CD4-positive, alpha-beta memory T cell (primary cell): ENCODE measurements at places on chromosomes 6 and 20.

GRCh38 chr6:45098256-45098655 is 229.9 kb upstream of the RUNX2 start:
- DNase-seq = no peak

- peak; percentile 91 for DNase-seq
Observed at GRCh38 chr20:4038047-4038459, 22.7 kb upstream of the RNF24 start.

GRCh38 chr20:527571-527886 is 16.1 kb downstream of the CSNK2A1 start:
- DNase-seq = no peak

DNA sequence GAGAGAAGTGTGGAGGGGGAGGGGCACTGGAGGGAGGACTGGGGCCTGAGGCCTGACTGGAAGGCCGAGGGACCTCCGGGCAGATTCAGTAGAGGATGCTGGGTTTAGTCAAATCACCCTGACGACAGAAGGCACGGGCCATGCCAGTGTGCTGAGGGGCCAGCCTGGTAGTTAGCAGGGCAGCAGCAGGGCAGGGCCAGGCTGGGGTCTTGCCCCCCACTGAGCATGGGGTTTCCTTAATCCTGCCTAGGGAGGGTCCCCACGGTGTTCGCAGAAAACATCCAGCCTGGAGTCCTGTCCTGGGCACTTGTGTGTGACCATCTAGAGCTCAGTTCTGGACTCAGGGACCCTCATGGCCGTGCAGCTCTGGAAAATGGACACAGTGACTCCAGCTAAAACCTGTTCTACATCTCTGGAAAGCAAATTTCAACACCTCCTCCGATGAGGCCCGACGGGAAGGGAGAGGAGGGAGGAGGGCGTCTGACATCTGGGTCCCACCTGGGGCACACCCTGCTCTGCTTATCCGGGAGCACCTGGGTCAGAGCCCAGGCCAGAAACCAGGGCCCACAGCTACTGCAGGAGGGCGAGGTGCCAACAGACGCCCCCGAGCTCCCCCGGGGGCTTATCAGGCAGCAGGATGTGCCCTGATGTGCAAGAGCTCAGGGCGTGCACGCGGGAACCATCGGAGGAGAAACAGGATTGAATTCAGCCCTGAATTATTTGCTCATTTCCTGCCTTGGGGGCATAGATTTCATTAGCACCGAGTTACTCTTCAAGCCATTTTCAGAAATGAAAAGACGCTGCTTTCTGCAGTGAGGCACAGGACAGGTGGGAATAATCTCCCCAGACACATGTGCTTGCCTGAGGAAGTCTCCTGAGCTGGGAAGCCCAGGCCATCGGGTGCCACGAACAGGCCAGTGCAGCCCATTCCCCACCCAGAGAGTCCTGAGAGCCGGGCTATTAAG is 78.0 kb upstream of the MPC1 start:
- DNase-seq = no peak

- no peak for DNase-seq
Observed at GRCh38 chr6:23494367-23494766, 631.6 kb upstream of the NRSN1 start.

- DNase-seq = peak; percentile 9
Observed at GRCh38 chr6:107061125-107062020, 33.4 kb downstream of the MTRES1 start.

- no peak for DNase-seq
Observed at GRCh38 chr6:20538131-20538662, 3.9 kb downstream of the CDKAL1 start.

GRCh38 chr6:113598786-113599185 is 258.4 kb upstream of the MARCKS start:
- no peak for DNase-seq

- DNase-seq = no peak
Observed at GRCh38 chr20:62049342-62050165, 16.1 kb downstream of the TAF4 start.

GRCh38 chr20:2326046-2326445 is 30.2 kb downstream of the TGM3 start:
- DNase-seq = no peak

DNA sequence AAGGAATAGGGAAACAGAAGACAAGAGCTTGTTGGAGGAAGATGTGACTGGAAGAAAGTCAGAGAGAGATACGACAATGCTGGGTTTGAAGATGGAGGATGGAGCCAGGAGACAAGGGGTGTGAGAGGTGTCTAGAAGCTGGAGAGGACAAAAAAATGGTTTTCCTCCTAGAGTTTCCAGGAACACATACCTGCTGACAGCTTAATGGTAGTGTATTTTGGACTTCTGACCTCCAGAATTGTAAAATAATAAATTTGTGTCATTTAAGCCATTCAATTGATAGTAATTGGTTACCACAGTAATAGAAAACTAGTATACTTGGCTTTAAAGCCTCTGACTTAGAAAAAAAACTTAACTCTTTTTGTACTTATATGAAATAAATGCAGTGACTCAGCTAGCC is 3.6 kb downstream of the AIG1 start:
- DNase-seq = no peak

DNA sequence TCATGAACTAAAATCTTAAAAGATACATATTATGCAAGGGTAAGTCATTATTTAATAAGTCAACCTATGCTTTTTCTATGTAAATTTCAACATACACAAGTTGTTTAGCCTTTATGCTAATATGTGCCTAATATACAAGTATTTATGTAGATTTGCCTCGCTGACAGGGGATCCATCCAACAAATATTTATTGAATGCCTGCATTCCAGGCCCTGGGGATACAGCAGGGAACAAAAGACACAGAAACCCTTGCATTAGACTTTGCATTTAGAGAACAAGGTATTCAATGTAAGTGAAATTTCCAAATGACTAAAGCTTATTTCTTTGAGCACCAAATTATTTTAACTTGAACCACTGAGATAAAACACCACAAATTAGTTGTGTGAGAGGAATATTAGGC is 19.1 kb downstream of the SERINC1 start:
- no peak for DNase-seq

DNA sequence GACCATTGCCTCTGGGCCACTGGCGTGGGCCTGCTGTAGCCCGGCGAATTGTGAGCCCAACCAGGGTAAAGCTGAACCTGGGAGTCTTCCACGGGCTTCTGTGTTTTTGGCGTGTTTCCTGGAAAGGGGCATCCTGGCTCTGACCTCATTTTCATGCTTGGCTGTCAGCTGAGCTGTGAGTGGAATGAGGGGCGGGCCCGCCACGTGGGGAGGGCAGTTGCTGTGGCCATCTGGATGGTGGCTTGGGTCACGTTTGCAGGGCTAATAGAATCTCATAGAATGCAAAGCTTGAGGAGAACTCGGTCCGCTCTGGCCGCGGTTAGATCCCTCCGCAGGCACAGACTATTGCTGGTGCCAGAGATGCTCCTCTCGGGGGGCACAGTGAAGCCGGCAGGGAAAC is 263.0 kb downstream of the SMOC2 start:
- DNase-seq = no peak

DNA sequence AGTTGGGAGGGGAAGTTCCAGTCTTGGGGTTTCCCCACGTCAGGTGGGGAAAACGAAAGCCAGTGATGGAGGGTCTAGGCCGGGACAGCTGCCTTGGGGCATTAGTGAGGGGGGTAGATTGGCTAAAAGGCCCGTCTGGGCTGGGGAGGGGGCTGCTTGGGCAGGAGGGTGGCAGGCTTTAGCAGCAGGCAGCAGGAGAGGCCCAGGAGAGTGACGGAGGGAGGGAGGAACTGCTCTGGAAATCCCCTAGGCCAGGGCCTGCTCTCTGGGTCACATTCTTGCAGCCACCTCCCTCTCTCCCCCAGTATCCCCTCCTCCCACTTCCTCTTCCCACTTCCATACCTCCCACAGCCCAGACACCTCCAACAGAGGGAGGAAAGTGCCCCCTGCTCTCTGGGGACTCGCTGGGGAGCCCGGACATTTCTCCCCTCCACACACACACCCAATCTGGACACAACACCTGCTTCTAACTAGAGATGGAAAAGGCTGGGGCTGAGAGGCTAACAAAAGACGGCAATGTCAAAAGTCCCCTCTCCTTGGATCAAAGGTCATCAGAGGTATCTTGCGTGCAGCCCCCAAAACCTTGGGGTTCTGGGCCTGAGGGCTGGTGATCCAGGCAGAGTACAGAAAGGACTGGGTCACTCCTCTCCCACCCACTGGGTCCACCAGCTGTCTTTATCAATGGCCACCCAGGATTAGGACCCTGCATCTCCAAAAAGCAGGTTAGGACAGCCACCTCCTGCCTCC is 1.8 kb downstream of the NFKBIE start:
- DNase-seq = peak; percentile 51

DNA sequence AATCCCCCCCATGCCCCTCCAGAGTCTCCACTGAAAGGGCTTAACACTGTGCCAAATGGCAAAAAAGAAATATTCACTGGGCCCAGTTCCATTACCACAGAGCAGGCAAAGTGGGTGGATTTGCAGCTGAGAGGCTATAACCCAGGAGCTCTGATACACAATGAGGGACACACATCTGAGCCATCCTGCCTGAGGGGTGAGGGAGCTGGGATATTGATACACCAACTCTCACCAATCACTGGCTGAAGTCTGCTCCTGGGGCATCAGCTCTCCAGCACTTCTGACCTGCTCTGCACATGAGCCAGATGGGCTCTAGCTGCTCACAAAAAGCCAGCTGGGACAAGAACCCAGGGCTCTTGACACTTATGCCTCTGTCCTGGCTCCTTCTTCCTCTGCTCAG is 4.9 kb downstream of the BPIFB1 start:
- no peak for DNase-seq

DNA sequence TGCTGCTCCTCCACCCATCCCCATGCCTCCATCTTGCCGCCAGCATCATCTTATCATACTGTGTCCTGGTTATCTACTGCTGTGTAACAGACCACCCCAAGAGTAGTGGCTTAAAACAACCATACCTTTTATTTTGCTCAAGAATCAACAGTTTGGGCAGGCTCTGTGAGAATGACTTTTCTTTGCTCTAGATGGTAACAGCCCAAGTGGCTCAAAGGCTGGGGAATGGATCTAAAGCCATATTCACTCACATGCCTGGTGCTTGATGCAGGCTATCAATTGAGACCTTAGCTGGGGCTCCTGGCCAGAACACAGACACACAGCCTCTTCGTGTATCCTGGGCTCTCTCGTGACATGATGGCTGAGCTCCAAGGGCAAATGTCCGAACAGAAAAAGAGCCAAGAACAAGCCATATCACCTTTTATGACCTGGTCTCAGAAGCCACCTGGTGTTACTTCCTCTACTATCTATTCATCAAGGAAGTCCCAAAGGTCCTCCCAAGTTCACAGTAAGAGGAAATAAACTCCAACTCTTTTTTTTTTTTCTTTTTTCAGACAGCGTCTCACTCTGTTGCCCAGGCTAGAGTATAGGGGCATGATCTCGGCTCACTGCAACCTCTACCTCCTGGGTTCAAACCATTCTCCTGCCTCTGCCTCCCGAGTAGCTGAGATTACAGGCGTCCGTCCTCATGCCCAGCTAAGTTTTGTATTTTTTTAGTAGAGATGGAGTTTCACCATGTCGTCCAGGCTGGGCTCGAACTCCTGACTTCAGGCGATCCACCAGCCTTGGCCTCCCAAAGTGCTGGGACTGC is 159.3 kb upstream of the JARID2 start:
- DNase-seq = no peak

DNA sequence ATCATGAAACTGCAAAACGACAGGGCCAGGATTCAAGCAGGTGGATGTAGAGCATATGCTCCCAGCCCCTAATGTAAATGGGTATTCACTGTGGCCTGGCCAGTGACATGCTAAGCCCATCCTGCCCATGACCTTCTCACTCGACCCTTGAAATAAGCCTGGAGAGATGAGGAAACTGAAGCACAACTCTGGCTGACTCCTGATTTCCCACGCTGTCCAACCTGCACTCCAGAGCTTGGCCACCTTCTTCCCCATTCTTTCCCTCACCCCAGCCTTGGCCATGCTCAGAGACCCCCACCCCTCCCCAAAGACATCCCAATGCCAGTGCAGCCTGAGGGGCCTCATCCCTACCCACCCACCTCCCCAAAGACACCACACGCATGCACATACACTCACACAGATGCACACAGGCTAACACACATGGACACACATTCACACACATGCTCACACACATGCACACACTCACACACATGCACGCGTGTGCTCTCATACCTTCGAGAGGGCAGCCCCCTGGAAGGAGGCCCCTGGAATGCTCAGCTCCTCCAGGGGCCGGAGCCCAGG is 12.4 kb downstream of the TFEB start:
- no peak for DNase-seq

DNA sequence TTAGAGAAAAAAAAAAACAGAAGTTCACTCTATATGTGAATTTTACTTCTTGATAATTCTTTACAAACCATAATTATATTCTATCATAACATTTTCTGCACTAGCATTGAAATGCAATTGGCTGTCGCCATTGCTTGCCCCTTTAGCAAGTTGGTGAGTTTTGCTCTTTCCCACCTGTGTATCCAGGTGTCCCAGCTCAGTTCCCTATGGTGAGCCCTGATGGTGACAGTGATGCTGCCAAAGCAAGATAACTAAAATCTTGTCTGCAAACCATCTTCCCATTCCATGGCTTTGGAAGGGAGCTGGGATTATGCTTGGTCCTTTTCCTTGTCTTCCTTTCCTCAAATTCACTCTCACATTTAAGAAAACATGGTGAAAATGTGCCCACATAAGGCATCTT is 429.6 kb downstream of the NKAIN2 start:
- DNase-seq = no peak

DNA sequence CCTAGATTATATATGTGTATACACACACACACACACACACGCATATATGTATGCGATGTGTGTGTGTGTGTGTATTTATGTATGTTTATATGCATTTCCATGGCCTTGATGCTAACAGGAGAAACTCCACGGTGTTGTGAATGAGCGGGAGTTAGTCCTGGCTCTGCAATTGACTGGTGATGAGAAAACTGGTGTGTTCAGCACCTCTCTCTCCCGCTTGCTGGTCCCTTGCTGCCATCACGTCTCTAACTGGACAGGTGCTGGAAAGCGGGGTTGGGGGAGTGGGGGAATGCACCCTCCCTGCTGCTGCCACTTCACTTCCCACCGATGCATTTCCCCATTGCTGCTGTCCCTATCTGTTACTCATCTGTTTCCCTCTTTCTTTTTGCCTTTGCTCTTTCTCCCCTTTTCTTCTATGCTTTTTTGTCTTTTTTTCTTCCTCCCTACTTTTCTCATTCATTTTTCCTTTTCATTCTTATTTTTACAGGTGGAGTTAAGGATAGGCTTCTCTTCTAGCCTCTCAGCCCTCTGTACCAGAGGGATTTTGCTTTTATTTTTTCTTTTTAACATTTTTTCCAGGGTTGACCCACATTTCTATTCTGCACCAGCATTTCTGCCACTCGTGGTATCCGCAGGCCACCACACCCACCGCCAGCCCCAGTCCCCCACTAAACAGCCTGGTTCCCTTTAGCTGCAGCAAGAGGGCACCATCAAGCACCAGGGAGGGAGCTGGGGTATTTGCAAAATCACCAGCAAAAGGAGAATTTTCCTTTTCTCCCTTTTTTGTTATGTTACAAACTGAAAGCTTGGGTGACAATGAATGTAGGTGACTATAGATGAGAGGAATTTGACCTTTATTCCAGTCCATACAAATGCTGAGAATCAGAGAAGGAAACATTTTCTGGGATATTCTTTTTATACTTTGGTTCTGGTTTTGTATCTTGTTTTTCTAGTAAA is 115.6 kb downstream of the TCP11 start:
- no peak for DNase-seq
